ENCODE measurements at places on chromosomes 5 and 9.

- no peak for DNase-seq
These were observed 59.1 kb upstream of the TBC1D2 start for GRCh38 chr9:98314381-98315066.

GRCh38 chr5:157294407-157295091, 28.6 kb downstream of the CYFIP2 start:
- DNase-seq = no peak

GRCh38 chr5:171827162-171827561, 41.5 kb downstream of the SMIM23 start:
- DNase-seq = no peak

DNA sequence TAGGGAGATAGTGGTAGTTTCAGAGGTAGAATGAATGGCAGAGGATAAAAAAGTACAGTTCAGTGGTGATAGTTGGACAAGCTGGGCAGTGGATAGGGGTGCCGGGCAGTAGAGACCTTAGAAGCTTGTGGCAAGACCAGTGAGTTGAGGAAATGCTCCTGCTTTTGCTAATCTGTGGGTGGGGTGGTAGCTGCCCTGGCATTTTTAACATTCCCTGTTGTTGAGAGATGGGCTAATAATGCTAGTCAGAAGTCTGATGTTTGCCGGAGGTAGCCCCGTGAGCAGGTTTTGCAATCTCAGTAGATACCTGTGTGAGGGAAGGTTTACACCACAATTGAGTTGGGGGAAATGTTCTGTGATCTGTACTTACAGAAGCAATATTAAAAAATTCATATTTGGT, 91.1 kb downstream of the TRIO start:
- DNase-seq = no peak

DNA sequence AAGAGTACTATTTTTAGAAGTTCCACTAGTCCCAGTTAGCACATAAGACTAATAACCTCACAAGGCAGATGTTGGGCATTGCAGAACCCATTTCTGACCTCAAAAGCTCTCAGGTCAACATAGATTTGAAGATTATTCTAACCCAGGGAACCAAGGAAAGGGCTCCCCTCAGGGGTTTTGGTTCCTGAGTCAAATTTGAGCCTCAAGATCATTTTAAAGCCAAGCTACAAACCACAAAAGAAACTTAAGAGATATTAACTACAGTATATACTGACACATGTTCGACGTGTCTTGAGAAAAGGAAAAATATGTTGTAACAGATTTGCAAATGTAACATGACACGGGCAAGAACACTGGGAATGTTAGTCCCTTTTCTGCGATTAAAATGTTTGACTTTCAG, 88.6 kb downstream of the GNAQ start:
- no peak for DNase-seq

- no peak for DNase-seq
These were observed 13.4 kb downstream of the SLC44A1 start for GRCh38 chr9:105257809-105258208.

DNA sequence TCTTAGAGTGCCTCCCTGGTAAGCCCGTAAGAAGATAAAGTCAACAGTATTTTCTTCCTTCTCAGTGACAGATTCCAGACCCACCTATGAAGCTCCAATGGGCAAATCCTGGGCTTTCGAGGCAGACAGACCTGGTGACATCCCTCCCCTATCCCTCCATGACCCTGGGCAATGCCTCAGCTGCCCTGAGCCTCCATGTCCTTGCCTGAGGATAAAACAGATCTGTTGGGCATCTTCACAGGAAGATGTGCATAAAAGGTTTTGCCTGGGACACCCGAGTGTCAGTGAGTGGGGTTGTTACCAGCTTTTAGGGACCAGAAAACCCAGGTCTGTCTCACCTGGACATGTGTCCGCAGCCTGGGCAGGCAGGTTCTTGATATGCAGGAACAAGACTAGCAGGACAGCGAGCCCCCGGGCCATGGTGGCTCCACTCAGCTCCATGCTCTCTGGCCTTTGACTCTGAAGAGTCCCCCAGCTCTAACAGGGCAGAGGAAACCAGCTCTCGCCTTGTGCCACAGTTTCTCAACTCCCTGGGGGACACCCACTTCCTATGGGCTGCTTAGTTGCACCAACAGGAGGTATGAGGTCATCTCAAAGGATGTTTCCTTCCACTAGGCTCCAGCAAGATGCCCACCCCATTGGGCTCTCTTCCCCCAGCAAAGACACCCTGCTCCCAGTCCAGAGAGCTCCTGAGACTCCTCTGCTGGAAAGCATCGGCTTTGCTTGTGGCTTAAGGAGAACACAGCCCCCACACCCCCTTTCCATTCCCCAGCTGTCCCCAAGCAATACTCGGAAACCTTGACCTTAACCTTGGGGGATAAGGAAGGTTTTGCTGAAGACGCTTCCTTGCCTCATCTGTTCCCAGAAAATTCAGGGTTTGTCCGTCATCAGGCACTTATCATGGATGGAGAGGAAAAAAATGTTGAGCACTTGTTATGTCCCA, at the start of gene FCN1:
TSS of gene FCN1 (minus strand) at position 482 of the 943 bp plus-strand sequence. CDS start at position 441, 41 bp downstream.
- DNase-seq = no peak

DNA sequence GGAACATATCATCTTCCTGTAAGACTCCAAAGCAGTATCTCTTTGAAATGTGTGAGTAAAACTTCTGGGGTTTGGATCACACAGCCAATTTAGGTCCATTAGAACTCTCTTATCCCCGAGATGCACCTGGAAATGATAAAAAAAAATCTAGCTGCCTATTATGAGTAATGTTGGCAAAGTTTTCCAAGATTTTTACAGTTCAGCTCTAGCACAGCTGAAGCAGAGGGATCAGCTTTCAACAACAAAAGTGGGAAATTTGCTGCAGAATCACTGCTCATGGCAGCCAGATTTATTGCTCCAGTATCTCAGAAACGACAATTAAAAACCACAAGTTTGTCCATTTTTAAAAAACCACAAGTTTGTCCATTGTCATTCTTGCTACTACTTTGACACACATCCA, 292.2 kb downstream of the IRX2 start:
- no peak for DNase-seq

- DNase-seq = no peak
These were observed 200.4 kb downstream of the MED10 start for GRCh38 chr5:6177926-6178325.

DNA sequence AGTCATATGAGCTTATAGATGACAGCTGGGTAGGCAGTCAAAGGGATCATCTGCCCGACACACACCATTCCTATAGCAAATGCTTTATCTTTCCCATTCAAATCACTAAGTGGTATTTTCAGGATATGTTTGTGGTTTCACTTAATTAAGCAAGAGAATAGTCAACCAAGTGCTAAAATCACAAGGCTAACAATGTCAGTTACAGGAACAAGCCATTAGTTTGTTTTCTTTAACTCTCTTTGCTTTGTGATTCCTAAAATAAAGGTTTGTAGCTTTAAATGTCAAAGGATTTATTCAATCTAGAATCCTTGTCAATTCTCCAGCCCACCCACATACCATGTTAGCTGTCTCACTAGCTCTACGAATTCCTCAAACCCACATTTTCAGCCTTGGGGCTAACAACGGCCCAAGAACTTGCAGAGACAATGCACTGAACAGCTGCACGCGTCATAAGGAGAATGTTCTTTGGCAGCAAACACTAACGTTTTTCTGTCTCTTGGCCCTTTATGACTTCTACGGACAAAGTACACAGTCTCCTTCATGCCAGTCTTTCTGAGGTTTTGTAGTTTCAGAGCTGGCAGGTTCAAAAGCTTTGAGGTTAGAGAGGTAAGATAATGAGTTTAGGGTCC, 56.6 kb downstream of the ELAVL2 start:
- DNase-seq = no peak

DNA sequence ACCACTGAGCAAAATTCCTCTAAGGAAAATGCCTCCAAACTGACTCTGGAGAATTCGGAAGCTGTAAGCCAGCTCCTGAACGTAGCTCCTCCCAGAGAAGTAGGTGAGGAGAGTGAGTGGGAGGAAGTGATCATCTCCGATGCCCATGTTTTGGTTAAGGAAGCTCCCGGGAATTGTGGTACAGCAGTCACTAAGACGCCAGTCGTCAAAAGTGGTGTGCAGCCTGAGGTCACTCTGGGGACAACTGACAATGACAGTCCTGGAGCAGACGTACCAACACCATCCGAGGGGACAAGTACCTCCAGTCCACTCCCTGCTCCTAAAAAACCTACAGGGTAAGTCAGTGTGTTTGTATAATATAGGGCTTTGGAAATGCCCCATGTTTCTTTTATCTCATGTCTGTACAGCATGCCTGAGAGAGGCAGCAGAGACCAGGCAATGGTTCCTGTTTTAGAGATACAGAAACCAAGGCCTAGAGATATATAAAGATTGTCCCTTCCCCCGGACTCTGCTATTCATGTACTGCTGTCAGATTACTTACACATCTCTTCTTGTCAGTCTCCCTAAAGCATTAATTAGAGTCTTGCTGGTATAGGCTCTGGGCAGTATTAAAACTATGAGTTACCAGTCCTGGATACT, 23.9 kb downstream of the HMGXB3 start:
- no peak for DNase-seq

DNA sequence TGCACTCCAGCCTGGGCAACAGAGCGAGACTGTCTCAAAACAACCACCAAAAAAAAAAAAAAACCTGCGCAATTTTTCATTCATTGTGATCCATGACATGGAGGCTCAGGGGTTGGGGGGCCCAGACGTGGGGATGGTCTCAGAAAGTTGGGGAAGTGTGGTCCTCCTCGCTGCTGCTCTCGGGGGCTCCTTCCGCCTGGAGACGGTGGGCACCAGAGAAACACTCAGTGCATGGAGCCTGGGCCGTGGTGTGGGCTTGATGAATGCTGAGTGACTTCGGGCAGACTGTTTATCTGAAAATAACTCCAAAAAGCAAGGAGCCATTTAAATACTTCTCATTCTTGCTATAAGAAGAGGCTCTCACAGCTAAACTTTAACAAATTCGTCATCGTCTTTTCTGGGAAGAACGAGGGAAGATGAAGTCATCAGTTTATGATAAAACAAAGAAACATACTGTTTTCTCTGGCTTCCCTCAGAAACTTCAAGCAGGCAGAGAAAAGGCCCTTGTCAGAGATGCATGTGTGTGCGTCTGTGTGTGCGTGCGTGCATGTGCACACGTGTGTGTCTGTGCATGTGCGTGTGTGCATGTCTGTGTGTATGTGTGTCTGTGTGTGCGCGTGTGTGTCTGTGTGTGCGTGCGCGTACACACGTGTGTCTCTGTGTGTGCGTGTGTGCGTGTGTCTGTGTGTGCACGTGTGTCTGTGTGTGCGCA, 35.0 kb downstream of the RASGEF1C start:
- no peak for DNase-seq

DNA sequence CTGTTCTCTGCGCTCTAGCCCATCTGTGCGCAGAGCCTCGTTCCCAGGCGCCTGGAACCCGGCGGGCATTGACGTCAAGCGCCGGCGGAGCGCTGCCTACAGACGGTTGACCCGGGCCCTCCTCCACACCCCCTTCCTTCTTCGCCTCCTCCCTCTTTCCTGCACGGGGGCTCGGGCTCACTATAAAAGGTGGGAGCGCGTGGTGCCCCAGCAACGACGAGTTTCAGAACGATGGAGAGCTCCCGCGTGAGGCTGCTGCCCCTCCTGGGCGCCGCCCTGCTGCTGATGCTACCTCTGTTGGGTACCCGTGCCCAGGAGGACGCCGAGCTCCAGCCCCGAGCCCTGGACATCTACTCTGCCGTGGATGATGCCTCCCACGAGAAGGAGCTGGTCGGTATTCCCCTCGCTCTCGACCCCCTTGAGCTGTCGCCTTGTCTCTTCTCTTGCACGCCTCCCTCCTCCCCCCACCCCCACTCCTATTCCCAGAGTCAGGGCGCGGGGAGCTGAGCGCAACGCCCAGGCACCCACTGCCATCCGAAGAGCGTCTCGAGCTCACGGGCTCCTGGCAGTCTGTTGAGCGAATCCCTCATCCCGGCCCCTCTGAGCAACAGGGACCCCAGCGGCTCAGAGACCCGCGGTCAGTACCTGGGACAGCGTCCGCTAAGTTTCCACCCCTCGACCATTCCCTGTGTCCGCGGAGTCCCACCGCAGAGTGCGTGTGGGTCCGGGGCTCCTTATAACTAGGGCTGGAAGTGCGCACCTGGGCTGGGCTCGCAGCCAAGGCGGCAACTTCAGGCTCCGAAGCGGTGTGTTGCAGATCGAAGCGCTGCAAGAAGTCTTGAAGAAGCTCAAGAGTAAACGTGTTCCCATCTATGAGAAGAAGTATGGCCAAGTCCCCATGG, at the start of gene CARTPT:
TSS of gene CARTPT (plus strand) at position 213 of the 902 bp plus-strand sequence. CDS start at position 232, 19 bp downstream.
- no peak for DNase-seq

GRCh38 chr5:119336845-119337580, 18.8 kb upstream of the TNFAIP8 start:
- no peak for DNase-seq

DNA sequence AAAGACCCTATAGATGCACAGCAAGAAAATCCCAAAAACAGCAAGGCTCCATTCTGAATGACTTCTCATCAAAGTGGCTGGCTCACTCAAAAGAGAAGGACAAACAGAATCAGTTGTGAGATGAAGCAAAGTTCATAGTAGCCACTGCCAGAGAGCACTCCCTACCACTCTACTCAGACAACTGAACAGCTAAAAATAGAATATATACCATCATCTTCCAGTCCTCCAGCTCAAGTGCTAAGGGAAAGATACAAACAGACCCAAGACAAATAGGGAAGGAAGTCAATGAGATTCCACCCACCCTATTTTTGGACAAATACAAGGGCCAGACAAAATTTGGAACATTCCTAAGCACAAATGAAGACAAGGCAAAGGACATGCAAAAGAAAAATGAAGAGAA, 20.6 kb downstream of the GNAQ start:
- DNase-seq = no peak

DNA sequence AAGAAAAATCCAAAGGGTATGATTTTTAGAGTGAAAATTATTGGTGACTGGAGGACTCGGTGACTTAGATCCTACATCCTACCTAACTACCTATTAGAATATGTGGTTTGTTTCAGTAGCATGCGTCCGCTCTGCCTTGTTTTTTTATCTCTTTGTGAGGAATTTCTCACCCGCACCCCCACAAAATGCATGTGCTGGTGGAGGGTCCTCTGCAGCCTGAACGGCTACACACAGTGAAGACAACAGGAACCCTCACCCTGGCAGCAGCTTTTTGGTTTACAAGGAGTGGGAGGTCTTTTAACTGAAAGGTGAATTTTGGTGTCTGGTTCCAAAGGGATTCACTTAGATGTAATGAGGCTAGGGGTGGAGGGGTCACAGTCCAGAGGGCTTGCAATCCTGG, 115.5 kb downstream of the GNA14 start:
- DNase-seq = no peak

GRCh38 chr9:69768716-69769115, 8.9 kb upstream of the PTAR1 start:
- no peak for DNase-seq

GRCh38 chr9:110156902-110157301, 51.1 kb downstream of the C9orf152 start:
- DNase-seq = peak; percentile 72

GRCh38 chr9:137241490-137242268, 592 bp downstream of the TUBB4B start:
- peak; percentile 58 for DNase-seq

DNA sequence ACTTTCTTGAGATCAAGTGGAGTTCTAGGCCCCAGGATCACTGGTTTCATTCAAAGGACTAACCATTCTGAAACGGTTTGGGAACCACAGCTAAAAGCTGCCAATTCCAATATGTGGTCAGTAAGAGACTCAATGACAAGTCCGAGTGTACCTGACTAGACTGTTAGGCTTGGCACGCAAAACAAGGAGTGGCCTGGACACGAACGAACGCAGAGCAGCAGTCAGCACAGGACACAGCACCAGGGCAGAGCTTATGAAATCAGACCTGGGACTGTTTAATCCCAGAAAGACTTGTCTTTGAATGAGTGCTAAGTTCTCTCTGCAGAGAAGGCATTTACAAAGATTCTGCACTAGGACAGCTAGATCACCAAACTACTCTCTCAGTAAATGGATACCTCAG, 213.8 kb downstream of the GAPVD1 start:
- DNase-seq = no peak

Data from GM12865 (cell line).